ENCODE measurements at places on chromosomes 7 and 10. TPM values are rescaled to one million over a fixed set of nuclear protein-coding genes. Genes with fewer than 3 reads are reported as not detected.

Gene ADRA2A
- total RNA-seq = not detected

Gene TRPV6
- not detected for total RNA-seq

Gene PVRIG
- total RNA-seq = not detected

Gene C10orf95
- not detected for total RNA-seq

Gene PIP
- not detected for total RNA-seq

Gene DBNL
- total RNA-seq = 176 TPM

Gene NEURL1
- under 0.01 TPM for total RNA-seq

Gene GPR85
- total RNA-seq = 1.9 TPM

Gene OIT3
- total RNA-seq = 0.17 TPM

Gene JAKMIP3
- total RNA-seq = 0.17 TPM

Gene STAG3
- total RNA-seq = 1.6 TPM

Gene OR2A42
- total RNA-seq = not detected

Gene ANKRD22
- not detected for total RNA-seq

Gene SLC26A3
- total RNA-seq = not detected

Gene DNAJC9
- 41.6 TPM for total RNA-seq

Gene FKBP6
- total RNA-seq = not detected

Gene ELOVL3
- total RNA-seq = 0.83 TPM

Gene ZNHIT1
- 89.0 TPM for total RNA-seq

Gene AGMO
- total RNA-seq = under 0.01 TPM

Gene ZNF777
- 7.4 TPM for total RNA-seq

Gene TASOR2
- total RNA-seq = 76.1 TPM

Gene TMEM229A
- total RNA-seq = not detected

Gene GNGT1
- total RNA-seq = not detected

Gene ITIH5
- total RNA-seq = 2.8 TPM

Gene CDC14C
- total RNA-seq = 0.17 TPM

Gene BAIAP2L1
- 1.3 TPM for total RNA-seq

Gene OR2A1
- under 0.01 TPM for total RNA-seq

Gene VIPR2
- total RNA-seq = under 0.01 TPM

Gene GRM3
- total RNA-seq = not detected

Gene DDX21
- total RNA-seq = 36.7 TPM

Gene AKR1C8
- not detected for total RNA-seq

Gene VPS41
- 79.7 TPM for total RNA-seq

Gene TSPAN13
- 3.0 TPM for total RNA-seq

Gene ANKRD30A
- not detected for total RNA-seq

Gene PTPRN2
- total RNA-seq = 0.50 TPM

Gene COL28A1
- total RNA-seq = not detected

Gene GSTO2
- total RNA-seq = 3.8 TPM

Gene ZEB1
- total RNA-seq = 181 TPM

Gene NRG3
- not detected for total RNA-seq

Gene ANXA8L1
- total RNA-seq = 0.44 TPM

Measured in smooth muscle cell of trachea (primary cell).